Stimulated activated CD4-positive, alpha-beta T cell treated with anti-CD3 and anti-CD28 coated beads, Interleukin-4, amount 100 ng/mL, for 48 hours (primary cell): ENCODE measurements at places on chromosomes 6 and 20.

GRCh38 chr20:37850724-37851355 is 52.1 kb upstream of the VSTM2L start:
- no peak for DNase-seq

DNA sequence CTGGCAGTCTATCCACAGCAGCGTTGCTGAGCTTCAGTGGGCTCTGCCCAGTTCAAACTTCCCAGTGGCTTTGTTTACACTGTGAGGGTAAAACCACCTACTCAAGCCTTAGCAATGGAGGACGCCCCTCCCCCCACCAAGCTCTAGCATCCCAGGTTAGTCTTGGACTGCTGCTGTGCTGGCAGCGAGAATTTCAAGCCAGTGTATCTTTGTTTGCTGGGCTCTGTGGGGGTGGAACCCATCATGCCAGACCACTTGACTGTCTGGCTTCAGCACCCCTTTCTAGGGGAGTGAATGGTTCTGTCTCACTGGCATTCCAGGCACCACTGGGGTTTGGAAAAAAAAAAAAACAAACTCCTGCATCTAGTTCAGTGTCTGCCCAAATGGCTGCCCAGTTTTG is 249.7 kb upstream of the SYNCRIP start:
- no peak for DNase-seq

DNA sequence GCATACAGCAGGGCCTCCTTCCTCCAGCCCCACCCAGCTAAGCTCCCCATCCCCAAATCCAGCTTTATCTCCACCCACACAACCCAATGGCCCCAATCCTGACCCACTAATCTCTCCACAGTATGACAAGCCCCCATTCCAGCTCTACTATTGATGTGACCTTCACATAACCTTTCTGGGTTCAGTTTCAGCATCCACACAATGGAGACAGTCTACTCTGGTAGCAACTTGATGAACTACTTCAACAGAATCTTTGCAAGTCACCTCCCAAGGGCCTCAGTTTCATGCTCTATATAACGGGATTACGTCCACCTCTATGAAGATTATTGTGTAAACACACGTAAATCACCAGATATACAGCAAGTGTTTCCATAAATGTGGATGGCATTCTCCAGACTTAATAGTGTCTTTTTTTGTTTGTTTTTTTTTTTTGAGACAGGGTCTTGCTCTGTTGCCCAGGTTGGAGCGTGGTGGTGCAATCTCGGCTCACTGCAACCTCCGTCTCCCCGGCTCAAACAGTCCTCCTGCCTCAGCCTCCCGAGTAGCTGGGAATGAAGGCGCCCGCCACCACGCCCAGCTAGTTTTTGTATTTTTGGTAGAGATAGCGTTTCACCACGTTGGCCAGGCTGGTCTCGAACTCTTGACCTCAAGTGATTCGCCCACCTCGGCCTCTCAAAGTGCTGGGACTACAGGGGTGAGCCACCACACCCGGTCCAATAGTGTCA is 1.4 kb downstream of the AHCY start:
- no peak for DNase-seq

DNA sequence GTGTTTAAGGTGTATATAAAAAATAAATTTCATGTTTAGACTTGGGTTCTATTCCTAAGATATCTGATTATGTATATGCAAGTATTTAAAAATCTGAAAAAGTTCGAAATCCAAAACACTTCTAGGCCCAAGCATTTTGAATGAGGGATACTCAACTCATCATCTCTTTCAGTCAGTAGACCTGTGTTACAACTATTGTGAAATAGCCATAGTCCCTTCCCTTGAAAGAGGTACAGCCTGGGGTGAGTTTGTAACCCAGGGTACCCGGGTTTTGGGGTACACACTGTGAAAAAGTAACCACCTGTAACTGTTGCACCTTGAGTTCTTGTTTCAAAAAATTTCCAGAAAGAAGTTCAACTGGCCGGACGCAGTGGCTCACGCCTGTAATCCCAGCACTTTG is 76.6 kb upstream of the DOK5 start:
- DNase-seq, result no peak
